ENCODE measurements at places on chromosomes 11 and 22.

DNA sequence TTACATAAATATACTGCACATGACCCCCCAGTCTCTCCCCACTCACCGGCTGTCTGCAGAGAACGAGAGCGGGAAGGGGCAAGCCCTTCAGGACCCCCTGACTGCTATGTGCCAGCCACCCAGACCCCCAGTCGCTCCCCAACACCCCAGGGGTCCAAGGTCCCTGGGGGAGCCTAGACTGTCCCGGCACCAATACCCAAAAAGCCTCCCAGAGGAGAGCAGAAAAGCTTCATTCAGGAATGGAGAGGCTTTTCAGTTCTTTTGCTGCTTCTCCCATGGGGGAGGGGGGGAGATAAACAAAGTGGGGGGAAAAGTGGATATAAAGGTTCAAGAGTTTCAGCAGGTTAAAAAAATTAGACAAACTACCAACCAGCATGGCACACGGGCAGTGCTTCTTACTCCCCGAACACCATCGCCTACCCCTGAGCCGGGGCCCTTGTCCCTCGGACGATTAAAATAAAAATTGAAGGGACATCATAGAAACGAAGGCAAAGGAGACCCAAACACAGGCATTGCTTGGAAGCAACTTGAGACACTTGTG is 1.3 kb downstream of the CSNK1E start:
- DNase-seq: peak; percentile 20

- DNase-seq: no peak
Measured at GRCh38 chr11:75403037-75403436, 3.7 kb downstream of the RPS3 start.

DNA sequence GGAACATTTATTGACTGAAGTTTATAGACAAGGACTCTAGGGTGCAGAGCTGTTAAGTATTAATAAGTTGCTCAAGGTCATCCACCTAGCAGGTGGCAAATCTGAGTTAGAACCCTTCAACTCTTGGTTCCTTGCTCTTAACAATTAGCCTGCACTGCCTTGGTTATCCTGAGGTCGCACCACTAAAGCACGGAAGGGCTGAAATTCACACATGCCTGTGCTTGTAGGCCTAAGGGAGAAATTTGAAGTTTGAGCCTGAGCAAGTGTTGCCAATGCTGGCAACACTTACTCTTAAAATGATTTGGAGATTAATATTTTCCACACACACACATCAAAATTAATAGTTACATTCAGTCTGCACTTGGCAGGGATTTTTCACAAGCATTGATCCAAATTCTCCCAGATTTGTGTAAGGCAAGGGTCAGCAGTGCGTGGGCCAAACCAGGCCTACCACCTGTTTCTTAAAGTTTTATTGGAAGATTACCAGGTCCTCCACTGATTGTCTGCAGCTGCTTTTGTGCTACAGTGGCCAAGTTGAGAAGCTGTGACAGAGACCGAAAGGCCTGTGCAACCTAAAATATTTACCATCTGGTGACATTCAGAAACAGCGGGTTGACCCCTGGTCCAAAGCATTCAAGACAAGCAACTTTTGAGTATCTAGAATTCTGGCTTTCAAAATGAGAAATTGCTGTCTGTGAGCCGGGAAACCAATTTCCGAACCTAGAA is 16.3 kb downstream of the APOL5 start:
- DNase-seq: no peak

- no peak for DNase-seq
Measured at GRCh38 chr22:43931771-43932170, 8.2 kb downstream of the PNPLA3 start.

- no peak for DNase-seq
Measured at GRCh38 chr11:13047884-13048283, 38.8 kb downstream of the RASSF10 start.

- DNase-seq: no peak
Measured at GRCh38 chr22:36145881-36146280, 14.7 kb downstream of the APOL3 start.

DNA sequence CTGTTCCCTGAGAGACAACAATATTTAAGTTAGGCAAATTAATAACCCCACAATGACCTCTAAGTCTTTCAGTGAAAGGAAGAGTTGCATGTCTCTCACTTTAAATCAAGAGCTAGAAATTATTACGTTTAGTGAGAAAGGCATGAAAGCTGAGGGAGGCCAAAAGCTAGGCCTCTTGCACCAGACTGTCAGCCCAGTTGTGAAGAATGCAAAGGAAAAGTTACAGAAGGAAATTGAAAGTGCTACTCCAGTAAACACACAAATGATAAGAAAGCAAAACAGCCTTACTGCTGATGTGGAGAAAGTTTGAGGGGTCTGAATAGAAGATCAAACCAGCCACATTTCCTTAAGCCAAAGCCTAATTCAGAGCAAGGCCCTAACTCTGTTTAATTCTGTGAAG is 45.0 kb downstream of the BBOX1 start:
- no peak for DNase-seq

GRCh38 chr11:1873048-1873812 is 18.5 kb downstream of the PRR33 start:
- peak; percentile 38 for DNase-seq

GRCh38 chr11:88695689-88696414 is 358.3 kb upstream of the CTSC start:
- DNase-seq: no peak

- DNase-seq: no peak
Measured at GRCh38 chr11:108035690-108036089, 27.0 kb downstream of the CUL5 start.

DNA sequence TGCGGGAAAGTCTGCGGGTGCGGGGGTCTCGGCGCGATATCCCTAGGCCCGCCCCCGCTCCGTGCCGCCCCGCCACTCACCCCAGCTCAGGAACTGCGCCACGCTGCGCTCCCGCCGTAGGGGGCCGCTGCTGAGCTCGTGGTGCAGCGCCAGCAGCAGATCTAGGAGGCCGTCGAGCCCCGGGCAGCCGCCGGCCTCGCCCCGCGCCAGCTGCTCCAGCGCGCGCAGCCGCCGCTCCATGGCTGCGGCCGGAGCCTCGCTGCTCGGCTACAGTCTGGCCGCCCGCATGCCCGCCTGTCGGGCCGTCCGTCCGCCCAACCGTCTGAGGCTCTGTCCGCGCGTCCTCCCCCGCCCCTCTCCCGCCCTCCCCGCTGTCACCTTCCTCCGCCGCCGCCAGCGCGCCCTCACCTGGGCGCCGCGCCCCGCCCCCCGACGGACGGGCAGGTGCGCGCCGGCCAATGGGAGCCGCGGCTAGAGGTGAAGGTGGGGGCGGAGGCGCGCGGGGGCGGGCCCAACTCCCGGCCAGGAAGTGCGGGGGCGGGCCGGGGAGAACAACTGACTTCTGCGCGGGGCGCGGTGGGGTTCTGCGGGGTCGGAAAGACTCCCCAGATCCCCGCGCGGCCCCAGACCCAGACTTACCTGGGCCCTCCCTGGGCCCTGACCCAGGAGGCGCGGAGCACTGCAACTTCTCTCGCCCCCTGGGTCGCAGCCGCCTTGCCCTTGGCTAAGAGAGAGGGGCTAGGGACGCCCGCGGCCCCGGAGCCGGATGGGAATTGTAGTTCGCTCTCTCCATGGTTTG is at the start of gene CDC42BPG:
Gene CDC42BPG (minus strand): TSS at position 324 of the 799 bp plus-strand sequence. CDS start 84 bp downstream, at position 240.
- peak; percentile 63 for DNase-seq

DNA sequence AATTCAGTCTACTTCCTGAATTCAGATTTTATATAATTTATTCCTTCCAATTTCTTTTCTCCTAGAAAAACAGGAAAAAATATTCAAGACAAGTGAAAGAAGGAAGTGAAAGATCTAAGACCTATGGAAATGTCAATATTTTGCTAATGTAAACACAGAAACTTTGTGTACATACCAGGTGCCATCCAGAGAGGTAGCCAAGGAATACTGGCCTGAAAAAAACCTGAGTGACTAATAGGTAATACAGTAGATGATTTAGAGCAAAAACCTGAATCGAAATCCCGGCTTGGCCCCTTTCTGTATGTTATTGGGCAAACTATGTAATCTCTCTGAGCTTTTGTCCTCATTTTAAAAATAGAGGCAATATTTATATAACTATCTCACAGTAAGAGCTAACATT is 59.2 kb upstream of the FSHB start:
- DNase-seq: no peak

GRCh38 chr11:57556041-57556440 is 11.4 kb downstream of the UBE2L6 start:
- DNase-seq: no peak

DNA sequence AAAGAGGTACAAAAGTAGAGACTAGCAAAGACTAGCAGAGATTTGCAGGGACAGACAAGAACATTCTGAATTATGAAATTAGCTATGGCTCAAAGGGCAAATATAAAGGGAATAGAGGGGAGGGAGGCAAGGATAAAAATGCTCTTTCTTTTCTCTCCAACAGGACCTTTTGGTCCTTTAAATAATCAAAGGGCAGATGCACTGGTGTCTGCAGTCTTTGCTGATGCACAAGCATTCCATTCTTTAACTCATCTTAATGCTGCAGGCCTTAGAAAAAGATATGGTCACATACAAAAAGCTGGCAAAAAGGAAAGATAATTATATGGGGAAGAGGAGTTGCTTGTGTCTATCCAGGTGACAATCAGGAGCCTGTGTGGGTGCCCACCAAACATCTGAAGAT is 53.6 kb upstream of the SC5D start:
- no peak for DNase-seq

GRCh38 chr11:10208131-10208575 is 85.9 kb downstream of the SBF2 start:
- peak; percentile 51 for DNase-seq

DNA sequence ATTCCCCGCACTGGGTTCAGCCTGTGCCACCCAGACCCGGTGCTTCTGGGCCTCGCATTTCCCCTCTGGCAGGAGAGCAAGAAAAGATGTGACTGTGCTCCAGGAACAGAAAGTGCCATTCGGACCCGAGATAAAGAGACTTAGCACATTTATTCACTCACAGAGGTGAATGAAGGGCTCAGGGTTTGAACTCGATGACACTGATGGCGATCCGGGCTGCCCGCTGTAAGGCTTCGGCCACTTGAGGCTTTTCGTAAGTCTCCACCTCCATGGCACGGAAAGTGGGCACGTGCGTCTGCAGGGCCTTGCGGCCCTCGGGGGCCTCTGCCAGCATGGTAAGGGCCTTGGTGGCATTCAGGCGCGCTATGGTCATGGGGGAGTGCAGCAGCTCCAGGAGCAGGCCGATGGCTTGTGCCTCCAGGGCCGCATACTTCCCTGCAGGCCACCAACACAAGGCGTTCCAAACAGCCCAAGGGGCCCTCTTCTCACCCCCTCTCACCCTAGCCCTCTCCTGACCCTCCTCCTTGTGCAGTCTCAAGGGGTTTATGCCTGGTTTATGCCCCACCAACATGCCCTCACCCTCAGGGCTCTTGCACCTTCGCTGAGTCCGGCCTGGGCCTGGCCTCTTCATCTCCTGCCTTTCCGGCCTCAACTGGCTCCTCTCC is 10.9 kb upstream of the GNAZ start:
- DNase-seq: no peak

DNA sequence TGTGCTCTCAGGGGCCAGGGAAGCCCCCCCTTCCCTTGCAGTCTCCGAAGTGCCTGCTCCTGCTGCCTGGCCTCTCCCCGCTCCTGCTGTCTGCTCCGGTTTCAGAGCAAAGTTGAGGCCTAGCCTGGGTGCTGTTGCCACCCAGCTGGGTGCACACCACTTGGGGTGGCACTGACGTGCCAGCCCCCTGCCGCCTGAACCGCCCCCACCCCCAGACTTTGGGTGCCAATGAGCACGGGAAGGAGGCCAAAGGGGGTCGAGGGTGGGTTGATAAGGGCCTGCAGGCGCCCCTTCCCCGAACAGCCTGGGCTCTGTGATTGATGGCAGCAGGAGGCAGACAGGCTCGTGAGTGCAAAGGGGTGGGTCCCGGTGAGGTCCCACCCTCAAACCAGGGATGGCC is 48.2 kb downstream of the EMSY start:
- no peak for DNase-seq

DNA sequence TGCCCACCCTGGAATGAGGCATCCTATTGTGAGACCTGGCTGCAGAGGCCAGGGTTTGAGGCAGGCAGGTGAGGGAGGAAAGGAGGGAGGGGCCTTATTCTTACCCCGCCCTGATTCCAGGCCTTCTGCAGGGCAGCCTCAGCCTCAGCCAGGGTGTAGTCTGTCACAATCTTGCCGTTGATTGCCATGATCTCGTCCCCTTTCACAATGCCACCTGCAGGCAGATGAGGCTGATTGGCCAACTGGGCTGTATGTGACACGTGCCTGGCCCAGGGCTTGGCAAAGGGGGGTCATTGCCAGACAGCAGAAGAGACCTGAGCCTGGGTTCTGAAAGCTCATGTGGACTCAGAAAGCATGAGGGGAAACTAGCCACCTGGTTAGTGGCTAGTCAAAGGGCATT is 21.4 kb upstream of the ABCC8 start:
- no peak for DNase-seq

DNA sequence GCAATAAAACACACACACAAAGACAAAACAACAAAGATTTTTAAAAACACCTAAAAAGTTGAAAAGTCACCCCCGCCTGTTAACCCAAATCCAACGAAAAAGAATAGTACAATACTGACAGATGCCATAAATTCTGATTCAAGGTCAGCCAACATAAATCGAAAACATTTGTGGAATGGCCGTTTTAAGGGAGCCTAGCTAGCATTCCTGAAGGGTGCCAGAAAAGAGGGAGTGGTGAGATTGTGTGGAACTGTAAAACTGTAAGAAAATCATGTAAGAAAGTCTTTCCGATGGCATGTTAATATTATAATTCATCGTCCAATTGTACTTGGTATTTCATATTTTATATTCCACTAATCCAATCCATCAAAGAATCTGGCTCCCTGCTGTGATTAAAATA is 75.1 kb downstream of the RAB38 start:
- DNase-seq: no peak

DNA sequence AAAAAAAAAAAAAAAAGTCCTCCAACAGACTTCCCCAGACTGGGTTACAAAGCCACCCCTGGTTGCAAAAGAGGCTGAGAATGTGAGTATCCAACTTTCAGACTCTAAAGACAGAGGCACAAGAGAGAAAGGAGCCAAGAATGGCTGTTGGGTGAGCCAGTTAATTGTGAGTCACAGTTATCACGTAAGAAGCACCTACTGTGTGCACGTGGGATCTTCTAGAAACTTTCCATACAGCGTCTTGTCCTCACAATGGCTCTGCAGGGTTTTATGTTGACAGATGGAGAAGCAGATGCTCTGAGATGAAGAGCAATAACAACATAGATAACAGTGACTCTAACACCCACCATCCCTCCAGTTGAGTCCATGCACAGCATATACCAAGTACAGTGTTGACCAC is 41.0 kb downstream of the CD82 start:
- DNase-seq: no peak

- peak; percentile 61 for DNase-seq
Measured at GRCh38 chr11:124725719-124726105, 14.0 kb upstream of the NRGN start.

- DNase-seq: peak; percentile 43
Measured at GRCh38 chr11:1652771-1653540, 23.4 kb downstream of the KRTAP5-5 start.

GRCh38 chr11:92306966-92307510 is 82.4 kb downstream of the FAT3 start:
- no peak for DNase-seq

Data from fibroblast of skin of back (primary cell).